ENCODE measurements at places on chromosomes 4 and X.

DNA sequence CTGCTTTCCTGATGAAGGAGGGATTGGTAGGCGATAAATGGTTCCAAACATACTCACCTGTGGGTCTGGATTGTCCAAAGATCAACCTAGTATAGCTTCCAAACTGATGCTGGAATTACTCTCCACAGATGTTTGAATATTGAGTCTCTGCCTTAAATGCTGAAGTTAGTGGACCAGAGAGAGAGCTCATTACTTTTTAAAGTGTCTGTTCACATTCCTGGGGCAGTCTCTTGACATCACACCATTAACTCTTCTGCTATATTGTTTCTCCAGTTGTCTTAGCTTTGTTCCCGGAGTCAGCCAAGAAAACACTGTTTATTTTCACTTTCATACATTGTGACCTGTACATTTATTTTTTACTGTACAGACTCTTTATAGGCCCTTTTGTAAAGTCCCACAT is 35.4 kb downstream of the ARHGEF38 start:
- no peak for DNase-seq

- no peak for DNase-seq
Measured at GRCh38 chr4:21083413-21083812, 383.2 kb downstream of the PACRGL start.

GRCh38 chr4:99759988-99760387 is 56.6 kb upstream of the DAPP1 start:
- DNase-seq = no peak

DNA sequence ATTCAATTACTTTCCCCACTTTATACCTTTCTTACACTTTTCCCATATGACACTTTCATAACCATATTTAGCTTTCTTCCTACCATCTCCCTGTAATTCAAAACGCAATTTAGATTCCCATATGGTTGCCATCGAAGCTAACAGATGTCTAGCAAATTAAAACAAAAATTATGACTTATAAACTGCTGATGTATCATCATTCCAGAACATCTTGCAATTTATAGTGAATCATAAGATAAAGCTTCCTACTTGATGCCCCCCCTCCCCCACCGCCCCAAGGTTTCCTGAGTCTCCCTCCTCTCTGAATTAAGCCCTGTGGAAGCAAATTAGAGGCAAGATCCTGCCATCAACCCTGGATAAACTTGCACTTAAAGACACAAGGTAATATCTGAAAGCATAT is 5.4 kb downstream of the TSPAN5 start:
- no peak for DNase-seq

GRCh38 chr4:150828159-150828558 is 186.9 kb downstream of the LRBA start:
- DNase-seq = peak; percentile 7

DNA sequence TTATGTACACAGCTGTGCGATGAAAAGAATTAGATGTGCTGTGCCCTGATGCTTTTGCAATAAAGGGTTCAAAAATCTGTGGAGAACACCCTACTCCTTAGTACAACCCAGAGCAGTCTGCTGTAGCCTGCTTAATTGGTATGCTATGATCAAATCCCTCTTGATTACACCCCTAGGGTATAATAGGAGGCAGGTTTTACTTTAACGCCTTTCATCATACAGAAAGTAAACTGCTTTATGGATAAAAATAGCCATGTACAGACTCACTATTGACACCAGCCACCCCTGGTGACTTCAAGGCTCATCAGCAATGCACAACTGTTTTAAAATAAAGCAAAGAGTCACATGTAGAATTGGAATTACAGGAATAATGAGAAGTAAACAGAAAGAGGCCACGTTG is 315.3 kb downstream of the DMD start:
- DNase-seq = no peak
